CD8-positive, alpha-beta T cell (primary cell): ENCODE measurements at places on chromosomes 6 and 20. TPM values are rescaled to one million over a fixed set of nuclear protein-coding genes. Genes with fewer than 3 reads are reported as not detected.

- no peak for DNase-seq
These were observed 132.7 kb upstream of the SLC24A3 start for GRCh38 chr20:19079536-19080299.

GRCh38 chr6:3245216-3245615, 13.5 kb upstream of the PSMG4 start:
- DNase-seq, result no peak

GRCh38 chr20:39785252-39785917, 823.2 kb downstream of the DHX35 start:
- no peak for DNase-seq

GRCh38 chr6:21005816-21006570, 471.7 kb downstream of the CDKAL1 start:
- DNase-seq, result no peak

GRCh38 chr20:40443753-40444152, 245.3 kb downstream of the MAFB start:
- DNase-seq, result no peak

- no peak for DNase-seq
These were observed 40.2 kb downstream of the TOP1 start for GRCh38 chr20:41068806-41069205.

GRCh38 chr6:112086744-112087135, 542 bp downstream of the TUBE1 start:
- DNase-seq, result no peak

DNA sequence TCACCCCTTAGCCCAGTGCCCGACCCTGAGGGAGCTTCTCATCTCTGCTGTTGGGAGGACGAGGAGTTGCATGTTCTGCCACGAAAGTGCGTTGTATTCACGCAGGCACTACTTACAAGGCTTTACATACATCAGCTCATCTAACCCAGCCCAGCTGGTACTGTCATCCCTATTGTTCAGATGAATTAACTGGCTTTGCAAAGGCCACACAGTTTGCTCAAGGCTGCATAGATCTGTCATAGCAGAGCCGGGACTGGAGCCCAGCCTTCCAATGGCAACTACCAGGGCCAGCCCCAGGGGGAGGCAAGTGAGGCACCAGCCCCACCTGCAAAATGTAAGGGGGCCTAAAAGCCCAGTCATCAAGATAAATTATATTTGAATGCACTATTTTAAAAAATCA, 257.6 kb downstream of the NFATC2 start:
- DNase-seq, result no peak

DNA sequence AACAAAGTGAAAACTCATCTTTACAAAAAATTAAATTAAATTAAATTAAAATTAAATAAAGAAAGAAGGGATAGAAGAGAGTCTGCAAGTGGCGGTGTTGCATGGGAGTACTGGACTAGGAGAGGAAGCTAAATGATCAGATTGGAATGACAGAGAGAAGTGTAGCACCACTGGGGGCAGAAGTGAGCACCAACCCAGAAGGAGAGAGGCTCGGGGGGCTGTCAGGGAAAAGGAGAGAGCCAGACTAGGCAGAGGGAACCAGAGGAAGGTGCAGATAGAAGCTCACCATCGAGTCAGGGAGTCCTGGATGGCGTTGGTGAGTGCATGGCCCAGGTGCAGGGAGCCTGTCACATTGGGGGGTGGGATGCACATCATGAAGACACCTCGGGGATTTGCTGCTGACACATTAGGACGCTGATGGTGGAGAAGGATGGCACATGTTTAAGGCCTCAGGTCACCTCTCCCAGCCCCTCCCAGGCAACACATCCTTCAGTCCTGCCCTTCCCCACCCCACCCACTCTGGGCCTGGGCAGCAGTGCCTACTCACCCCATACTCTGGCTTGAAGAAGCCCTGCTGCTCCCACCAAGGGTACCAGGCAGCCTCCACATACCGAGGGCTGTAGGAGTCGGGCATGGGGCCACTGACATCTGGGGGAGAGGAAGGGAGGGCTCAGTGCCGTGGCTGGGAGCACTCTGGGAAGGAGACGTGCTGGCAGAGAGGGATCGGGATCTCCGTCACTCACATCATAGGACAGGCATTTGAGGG, 4.0 kb downstream of the VARS1 start:
- DNase-seq, result peak; percentile 60

GRCh38 chr6:46061497-46061896, 45.8 kb upstream of the CLIC5 start:
- no peak for DNase-seq

DNA sequence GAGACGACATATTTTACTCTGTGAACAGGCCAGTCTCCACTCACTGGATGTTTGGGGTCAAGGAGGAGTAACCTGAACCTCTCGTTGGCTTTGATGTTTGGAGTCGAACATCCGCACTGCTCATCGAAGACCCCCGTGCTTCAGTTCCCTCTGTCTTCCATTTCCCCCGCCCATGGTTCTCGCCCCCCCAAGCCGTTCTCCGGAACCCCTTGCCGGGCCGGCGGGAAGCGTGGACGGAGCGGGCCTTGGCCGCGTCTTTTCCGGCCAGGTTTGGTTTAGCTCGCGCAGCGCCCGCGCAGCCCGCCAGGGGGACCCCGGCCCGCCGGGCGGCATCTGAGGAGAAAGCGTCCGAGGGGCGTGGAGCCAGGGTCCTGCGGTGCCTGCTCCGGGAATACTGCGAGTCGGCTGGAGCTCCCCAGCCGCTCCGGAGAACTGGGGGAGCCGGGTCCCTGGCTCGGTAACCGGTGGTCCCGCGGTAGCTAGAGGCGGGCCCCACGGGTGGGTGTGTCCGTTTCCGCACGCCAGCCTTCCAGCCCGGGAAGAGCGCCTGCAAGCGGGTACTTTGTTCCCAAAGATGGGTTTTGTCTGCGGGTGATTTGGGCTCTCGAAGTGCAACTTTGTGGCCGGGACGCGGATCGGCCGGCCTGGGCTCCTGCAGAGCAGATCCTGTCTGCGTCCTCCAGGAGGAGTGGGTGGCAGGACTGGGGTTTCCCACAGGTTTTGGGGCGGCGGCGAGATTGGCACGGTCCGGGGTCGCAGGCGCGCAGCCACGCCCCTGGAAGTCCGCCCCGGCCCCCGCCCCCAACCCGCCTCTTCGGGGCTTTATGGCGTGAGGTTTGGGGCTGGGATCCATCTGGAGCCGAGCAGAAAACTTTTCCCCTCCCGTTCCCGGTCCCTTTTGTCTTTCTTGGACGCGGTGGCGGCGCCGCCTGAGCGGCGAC, at the start of gene TMEM200A:
TMEM200A (plus strand) TSS at position 852 of the 941 bp plus-strand sequence. CDS start 74,406 bp downstream, outside the sequence.
- DNase-seq, result peak; percentile 44

DNA sequence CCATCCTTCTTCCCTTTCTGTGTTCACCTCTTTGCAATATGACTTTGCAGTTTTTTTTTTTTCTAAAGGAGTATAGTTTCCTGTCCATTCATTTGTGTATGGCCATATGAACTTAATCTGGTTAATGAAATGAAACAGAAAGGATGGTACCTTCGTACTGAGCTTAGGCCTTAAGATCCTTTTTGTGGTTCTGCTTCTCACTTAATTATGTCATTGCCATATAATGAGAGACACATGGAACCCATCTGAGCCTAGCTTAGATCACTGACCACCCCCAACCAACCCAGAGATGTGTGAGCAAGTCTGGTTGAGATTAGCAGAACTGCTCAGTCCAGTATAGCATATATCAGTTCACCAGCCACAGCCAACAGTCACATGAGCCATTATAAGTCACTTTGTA, 1179.6 kb downstream of the HACE1 start:
- no peak for DNase-seq

DNA sequence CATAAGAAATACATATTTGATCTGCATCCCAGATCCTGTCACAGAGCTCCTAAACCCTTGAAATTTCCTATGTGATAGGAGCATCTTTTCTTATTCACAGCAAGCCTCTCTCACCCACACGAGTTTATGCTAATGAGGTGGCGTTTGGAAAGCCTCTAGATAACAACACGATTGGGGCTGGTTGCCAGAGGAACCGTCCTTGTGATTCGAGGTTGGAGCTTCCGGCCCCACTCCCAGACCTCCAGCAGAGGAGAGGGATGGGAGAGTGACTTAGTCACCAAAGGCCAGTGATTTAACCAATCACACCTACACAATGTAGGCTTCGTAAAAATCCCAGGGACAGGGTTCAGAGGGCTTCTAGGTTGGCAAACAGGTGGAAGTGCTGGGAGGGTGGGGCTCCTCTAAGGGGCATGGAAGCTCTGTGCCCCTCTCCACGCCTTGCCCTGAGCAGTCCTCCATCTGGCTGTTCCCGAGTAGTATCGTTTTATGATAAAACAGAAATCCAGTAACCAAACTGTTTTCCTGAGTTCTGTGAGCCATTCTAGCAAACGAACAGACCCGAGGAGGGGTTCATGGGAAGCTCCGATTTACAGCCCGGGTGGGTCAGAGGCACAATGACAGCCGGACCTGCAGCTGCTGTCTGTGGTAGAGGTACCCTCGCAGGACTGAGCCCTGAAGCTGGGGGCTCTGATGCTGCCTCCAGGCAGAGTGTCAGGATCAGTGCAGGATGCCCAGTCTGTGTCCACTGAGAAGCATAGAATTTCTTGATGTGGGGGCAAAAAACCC, 238.1 kb upstream of the ARID1B start:
- DNase-seq, result no peak

DNA sequence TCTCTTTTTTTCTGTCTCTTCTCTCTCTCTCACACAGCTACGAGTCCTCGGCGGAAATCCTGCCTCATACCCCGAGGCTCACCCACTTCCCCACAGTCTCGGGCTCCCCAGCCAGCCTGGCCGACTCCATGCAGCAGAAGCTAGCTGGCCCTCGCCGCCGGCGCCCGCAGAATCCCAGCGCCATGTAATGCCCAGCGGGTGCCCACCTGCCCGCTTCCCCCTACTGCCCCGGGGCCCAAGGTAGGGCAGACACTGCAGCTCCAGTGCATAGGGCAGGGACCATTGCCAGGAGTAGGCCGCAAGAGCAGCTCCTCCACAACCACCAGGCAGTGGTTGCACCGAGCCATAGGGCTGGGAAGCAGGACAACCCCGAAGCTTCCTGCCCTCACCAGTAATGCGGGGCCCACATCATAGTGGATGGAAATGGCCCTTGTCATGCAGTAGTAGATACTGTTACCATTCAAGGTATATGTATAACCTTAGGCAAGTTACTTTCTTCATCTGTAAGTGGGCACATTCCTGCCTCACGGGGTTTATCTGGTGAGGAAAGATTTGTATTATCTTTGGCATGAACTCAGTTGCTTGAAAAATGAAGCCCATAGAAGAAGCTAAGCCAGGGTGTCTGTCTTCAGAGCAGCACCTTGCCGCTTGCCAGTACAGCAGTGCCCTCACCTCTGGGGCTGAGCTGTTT, 36.9 kb upstream of the ID1 start:
- no peak for DNase-seq

DNA sequence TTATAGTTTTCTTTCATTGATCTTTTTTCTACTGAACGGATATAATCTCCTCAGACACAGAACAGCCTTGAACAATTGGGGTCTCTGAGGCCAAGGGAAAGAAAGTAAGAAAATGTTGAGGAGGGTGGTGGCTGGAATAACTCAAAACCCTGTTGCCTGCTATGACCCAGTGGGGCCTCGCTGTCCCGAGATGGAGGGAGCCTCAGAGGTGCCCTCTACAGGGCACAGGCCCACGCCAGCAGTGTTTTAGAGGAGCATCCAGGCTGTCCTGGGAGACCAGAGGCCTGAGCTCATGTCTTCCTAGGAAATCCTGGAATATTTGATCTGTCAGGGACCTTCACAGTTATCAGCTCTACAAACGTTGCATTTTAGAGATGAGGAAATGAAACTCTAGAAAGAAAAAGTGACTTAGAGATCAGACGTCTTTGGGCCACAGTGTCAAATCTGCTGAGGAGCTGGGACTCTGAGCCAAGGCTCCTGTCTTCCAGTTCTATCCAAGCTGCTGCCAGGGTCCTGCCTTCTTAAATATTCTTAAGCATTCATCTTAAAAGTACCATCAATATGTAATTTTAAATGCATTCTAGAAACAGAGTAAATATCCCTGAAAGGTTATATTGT, 26.3 kb downstream of the ALDH5A1 start:
- DNase-seq, result peak; percentile 32

DNA sequence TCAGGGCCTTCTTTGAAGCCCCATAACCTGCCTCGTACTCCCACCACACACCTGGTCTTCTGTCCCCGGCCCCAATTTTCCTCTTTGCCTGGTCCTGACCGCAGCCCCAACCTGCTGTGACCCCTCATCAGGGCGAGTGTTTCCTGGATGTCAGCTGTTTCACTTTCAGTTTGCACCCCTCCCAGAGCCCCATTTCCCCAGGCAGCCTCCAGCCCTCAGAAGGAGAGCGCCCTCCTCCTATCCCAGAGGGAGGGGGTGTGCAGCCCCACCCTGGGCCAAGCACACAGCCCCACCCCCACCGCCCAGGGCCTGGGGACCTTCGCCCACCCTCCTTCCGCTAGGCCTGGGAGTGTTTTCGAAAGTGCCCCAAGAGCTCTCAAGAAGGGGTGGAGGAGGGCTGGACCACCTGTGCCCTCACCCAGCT, 1.5 kb downstream of the BAK1 start:
- DNase-seq, result peak; percentile 64

DNA sequence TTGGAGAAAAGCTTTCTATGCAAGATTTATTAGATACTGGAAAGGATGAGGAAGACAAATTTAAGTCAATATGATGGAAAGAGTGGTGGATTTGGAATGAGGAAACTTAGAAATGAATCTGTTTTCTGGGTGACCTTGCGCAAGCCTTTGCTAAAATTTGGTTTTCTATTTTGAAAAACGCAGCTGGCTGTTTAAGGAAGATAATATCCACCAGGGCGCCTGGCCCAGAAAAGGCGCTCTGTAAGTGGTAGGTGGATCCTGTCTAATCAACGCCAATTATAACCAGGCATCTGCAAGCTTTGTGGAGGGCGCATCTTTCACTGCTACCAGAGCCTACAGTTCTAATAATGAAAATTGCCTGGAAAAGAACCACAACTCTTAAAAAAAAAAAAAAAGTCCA, 398 bp upstream of the SPATS1 start:
- no peak for DNase-seq

DNA sequence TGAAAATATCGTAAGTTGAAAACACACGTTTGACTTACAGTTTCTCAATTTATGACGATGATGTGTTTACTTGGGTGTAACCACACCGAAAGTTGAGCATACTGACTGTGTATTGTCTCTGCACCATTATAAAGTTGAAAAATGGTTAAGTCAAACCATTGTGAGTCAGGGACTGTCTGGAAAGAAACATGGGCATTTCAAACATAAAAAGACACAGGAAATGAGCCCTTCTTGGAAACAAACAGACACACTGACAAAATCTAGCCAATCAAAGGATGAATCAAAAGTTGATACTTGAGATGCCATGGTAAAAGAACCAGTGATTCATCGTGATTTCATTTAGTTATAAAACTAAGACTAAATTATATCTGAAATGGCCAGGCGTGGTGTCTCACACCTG, 5.3 kb downstream of the POPDC3 start:
- no peak for DNase-seq

GRCh38 chr6:166341977-166342348, 382 bp downstream of the SFT2D1 start:
- no peak for DNase-seq

Gene PBOV1
- not detected for total RNA-seq

Gene MUCL3
- not detected for total RNA-seq

Gene CFAP206
- not detected for total RNA-seq

Gene SLC17A3
- total RNA-seq, result 0.22 TPM

Gene NINL
- total RNA-seq, result 0.89 TPM

Gene SPEF1
- not detected for total RNA-seq

Gene CD40
- 2.9 TPM for total RNA-seq

Gene ULBP1
- total RNA-seq, result 0.41 TPM

Gene UFL1
- 18.0 TPM for total RNA-seq

Gene TRDN
- not detected for total RNA-seq

Gene SCAF8
- total RNA-seq, result 85.0 TPM

Gene PTPRA
- total RNA-seq, result 71.9 TPM
